Inflammatory macrophage treated with lipopolysaccharide for 4 hours (primary cell): ENCODE measurements at places on chromosomes 11 and 22.

GRCh38 chr11:134079317-134079716 lies 10.4 kb downstream of the JAM3 start:
- DNase-seq, result no peak

DNA sequence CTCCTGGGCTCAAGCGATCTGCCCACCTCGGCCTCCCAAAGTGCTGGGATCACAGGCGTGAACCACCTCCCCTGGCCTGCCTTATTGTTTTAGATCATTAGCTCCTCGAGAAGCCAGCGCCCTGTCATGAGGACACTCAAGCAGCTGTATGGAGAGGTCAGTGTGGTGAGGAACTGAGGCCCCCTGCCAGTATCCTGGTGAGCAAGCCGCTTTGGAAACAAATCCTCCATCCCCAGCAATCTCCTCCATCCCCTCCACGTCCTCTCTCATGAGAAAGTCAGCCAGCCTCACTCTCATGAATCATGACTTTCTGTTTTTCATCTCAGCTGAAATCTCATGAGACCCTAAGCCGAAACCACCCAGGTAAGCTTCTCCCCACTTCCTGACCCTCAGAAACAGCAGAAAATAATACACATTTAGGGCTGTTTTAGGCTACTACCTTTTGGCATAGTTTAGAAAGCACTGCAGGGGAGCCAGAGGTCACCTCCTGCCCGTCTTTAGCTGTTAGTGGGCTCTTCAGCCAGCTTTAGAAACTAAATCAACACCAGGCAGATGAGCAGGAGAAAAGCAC lies 56.0 kb downstream of the CTTN start:
- DNase-seq, result no peak

- no peak for DNase-seq
Observed at GRCh38 chr11:43327987-43328386, 16.2 kb downstream of the API5 start.

DNA sequence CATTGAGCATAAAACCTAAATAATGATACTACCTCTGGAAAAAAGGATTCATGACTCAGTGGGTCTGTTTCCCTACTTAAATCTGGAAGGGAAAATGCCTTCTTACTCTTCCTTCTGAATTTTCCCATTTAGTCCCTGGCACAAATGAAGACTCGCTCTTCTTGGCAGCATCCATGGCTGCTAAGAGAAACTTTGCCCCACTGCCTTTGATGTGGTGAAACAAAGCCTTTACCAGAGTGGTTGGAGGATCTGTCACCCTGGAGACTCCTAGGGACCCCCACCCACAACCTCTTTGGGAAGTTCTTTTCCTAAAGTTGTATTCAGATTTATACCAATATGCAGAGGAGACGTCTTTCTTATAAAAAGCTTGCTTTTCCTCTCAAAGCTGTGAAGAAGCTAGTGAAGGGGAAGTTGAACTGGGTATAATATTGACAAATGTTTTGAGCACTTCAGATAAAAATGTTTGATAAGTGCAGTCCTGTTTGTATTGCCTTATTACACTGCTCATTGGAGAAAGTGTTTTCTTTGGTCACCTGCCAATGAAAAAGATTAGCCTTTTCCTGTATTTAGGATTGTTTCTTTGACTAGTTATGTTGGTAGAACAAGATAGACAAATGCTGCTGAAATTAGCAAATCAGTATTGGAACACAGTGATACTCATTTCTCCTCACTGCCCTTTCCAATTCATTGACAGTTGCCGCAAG lies 77.3 kb downstream of the ARFGAP2 start:
- no peak for DNase-seq

GRCh38 chr11:106088896-106089295 lies 11.4 kb downstream of the AASDHPPT start:
- DNase-seq, result no peak

DNA sequence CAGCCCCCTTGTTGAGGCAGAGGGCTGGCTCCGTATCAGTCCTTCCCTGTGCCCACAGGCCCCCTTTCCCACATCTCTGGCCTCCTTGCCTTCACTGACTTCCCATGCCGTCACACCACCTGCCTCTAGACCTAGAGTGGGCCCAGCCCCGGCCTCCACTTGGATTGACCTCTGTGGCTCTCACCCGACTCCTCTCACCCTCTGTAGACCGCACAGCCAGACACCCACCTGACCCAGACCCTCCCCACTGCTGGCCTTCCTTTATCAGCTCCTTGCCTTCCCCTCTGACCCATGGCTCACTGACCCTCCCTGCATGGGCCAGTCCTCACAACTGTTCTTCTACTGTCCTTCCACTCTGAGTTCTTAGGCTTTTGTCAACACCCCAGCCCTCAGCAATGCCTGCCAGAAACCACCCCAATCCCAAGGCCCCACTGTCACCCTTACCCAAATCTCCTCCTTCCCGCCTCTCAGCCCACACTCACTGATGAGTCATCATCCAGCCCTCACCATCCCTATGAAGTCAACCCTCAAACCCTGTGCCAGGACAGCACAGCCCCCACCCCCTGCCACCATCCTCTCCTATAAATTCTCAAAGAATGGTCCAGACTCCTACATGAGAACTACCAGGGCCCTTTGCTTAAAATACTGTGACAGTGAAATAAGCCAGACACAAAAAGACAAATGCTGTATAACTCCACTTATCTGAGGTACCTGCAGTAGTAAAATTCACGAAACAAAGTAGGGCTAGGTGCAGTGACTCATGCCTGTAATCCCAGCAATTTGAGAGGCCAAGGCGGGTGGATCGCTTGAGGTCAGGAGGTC lies 53.4 kb downstream of the SCGB1A1 start:
- DNase-seq, result peak; percentile 26
